RCC 7860 (cell line): ENCODE measurements at places on chromosomes 12 and 14.

DNA sequence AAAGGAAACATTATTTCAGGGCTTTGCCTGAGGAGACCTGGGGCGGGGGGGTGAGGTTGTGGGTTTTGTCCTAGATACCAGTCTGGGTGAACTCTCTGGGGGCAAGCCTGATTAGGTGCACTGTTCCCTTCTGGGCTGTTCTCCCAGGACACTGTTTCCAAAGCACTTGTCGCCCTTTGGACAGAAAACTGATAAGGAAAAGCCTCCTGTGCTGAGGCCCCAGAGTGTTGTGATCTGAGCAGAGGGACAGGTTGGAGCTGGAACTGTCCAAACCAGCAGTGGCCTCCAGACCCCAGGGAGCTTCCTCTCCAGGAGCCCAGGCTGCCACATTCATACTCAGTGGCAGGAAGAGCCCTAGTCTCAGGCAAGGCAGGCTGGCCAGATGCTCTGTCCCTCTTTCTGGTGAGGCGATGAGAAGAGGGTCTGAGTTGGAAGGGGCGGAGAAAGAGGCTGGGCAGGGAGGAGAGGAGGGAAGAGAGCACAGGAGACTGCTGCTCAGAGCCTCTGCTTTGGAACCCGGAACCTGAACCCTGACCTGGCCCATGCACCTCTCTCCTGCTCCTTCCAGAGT, 1.9 kb downstream of the GALNT16 start:
- DNase-seq = no peak

- DNase-seq = no peak
Observed at GRCh38 chr14:101973356-101973755, 9.0 kb downstream of the DYNC1H1 start.

DNA sequence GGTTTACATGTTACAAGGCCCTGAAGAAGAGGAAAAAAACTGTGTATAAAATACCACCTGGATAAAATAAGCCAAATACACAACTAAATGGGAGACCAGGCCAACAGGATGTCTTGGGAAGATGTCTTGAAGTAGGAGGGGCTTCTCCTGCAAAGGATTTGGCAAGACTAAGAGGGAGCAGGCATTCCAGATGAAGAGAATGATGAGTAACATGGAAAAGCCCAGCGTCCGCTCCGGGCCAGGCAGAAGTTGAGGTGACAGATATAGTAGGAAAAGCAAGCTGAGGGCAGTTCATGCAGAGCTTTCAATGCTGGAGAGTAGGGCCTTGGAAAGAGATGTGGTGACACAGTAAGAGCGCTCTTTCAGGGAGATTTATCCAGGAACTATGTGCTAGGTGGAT, 16.1 kb upstream of the EIF4B start:
- DNase-seq = peak; percentile 22

DNA sequence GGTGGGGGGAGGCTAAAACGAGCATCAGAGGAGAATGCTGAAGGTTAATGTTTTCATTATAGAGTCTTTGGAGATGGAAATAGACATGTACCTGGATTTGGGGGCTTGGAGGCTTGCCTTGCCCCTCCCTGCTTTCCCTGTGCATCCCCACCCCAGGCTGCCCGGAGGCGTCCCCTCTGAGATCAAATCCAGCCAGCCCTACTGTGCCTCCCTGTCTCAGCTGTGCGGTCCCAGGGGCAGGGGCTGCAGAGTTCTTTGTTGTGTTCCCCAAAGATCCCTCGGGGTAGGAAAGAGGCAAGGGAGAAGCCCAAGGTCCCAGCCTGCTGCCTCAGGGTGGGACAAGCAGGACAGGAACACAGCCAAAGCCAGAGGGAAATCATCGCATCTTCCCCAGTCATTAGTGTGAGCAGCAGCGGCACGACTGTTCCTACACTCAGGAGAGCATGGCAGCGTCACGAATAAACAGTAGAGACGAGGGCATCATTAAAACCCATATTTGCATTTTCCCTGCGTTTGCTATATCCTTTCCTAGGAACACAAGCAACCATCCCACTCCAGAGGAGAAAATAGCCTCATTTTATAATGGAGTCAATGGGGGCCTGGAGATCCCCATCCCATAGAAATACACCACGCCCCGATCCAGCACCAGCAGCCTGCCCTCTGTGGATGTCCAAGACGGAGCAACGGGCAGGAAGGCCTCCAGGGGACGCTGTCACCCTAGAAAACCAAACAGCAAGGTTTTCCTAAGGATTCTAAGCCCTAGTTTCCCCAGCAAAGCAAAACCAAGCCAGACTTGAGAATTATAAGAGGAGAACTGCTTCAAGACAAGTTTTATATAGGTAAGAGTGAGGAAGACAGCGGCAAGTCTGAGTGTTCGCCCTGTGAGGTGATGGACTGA, 32.4 kb downstream of the ANO2 start:
- DNase-seq = no peak

DNA sequence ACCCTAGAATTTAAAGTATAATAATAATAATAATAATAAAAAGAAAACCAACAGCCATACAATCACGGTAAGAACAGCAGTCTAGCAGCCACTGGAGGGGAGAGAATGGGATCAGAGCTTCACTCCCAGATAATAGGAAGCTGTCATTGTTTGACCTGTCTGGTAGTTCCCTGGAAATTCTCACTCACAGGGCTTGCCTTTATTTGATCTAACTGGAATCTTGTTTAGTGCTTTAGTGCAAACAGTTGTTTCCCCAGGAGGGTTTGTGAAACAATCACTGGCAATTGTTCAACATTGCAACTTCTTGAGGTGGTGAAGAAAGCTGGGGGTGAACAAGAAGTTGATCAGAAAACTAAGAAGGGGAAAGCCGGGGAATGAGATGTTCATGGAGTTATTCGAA, 68.7 kb upstream of the PTCSC3 start:
- DNase-seq = no peak

DNA sequence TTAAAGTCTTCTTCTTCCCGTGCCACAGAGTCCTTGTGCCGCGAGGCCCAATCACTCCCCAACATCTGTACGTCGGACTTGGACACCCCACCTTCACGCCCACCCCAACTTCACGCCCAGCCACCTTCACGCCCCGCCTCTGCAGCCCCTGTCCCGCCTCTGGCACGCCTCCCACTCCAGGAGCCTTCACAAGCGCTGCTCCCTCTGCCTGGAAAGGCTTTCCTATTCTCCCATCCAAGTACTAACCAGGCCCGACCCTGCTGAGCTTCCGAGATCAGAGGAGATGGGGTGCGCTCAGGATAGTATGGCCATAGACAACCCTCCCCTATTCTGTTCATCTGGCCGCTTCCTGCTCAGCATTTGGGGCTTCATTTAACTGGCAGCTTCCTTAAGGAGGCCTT, 17.3 kb upstream of the EIF5 start:
- DNase-seq = no peak

GRCh38 chr12:65695113-65695865, 129.0 kb upstream of the HMGA2 start:
- peak; percentile 96 for DNase-seq

- no peak for DNase-seq
Observed at GRCh38 chr14:65321370-65321875, 91.1 kb upstream of the FUT8 start.

GRCh38 chr14:102949801-102950451, 27.5 kb downstream of the AMN start:
- no peak for DNase-seq

- no peak for DNase-seq
Observed at GRCh38 chr12:81809829-81810595, 50.9 kb upstream of the PPFIA2 start.
